ENCODE measurements at places on chromosomes 13 and 19. TPM values are rescaled to one million over a fixed set of nuclear protein-coding genes. Genes with fewer than 3 reads are reported as not detected.

DNA sequence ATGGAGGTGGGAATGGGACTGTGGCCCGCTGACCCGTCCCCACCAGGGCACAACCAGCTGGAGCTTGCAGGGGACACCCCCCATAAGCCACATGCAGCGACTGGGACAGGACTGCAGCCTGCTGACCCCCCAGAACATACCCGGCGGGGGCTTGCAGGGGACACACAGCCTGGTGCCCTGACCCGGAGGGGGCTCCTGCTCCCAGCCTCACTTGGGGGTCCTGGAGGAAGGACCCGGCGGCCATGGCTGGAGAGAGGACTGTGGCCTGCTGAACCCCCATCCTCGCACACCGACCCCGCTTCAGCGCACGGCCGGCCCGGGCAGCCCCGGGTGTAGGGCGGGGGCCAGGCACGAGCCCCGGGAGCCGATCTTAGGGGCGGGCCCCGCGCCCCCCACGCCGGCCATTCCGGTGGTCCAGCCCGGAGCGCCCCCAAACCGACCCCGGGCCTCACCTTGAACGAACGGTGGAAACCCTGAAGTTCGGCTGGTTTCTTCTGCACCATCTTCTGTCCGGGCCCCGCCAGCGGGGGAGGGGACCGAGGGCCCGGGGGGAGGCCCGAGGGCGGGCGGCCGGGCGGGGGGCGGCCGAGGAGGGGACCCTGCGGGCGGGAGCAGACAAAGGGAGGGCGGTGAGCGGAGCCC lies 574 bp downstream of the MKNK2 start:
- peaks cover 46% of the 10 kb centered on the region for H3K4me1 ChIP-seq
- peak overlapping the region; percentile 98 for H3K27ac ChIP-seq
- H3K36me3 ChIP-seq: no peaks in the 10 kb centered on the region
- no peaks in the 10 kb centered on the region for H3K27me3 ChIP-seq
- DNase-seq: no peak

DNA sequence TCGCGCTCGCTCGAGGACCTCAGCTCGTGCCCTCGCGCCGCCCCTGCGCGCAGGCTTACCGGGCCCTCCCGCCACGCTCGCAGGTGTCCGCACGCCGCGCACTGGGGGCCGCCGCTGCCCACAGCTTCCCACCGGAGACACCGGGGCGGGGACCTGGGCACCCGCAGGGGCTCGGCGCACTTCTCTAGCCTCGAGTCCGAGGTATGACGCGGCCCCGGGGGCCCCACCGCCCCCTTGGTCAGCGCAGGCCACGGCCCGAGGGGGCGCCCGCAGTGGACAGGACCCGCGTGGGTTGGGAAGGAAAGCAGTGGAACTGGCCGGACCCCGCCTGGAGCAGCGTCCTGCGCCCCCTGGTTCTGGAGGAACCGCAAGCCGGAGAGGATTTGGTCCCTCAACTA lies 2.1 kb upstream of the GRWD1 start:
- H3K4me1 ChIP-seq: peaks cover 17% of the 10 kb centered on the region
- DNase-seq: no peak
- H3K27me3 ChIP-seq: no peaks in the 10 kb centered on the region
- no peak overlapping the region for H3K4me3 ChIP-seq
- no peaks in the 10 kb centered on the region for H3K36me3 ChIP-seq

- DNase-seq: no peak
- no peak overlapping the region for H3K4me3 ChIP-seq
- no peak overlapping the region for H3K27ac ChIP-seq
- H3K36me3 ChIP-seq: no peaks in the 10 kb centered on the region
- peaks cover 14% of the 10 kb centered on the region for H3K4me1 ChIP-seq
These were observed 86.3 kb downstream of the LRCH1 start for GRCh38 chr13:46639033-46639981.

DNA sequence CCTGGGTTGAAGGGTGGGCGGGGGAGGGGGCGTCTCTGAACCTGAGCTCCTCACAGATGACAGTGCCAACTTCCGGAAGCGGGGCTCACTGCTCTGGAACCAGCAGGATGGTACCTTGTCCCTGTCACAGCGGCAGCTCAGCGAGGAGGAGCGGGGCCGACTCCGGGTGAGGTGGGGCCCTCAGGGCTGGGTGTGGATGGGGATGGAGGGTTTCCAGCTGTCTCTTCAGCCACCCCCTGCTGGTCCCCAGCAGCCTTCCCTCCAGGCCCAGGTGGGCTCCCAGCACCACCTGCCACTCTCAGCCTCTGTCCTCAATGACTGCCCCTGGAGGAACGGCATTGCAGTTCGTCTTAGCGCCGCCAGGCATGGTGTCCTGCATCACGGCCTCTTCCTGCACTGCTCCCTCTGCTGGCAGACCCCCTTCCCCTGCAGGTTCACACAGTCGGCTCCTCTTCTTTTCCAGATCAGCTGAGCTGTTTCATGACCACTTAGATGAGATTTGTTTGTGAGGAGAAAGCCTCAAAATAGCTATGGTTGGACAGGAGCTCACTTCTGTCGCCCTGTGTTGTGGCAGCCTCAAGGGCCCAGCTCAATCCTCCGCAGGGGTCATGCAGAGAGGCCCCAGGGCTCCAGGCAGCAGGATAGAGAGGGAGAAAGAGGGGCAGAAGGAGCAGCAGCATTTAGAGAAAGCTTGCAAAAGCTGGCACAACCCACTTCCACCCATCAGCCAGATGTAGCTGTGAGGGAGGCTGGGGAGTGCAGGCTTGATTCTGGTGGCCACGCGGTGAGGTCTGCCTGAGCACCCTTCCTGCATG lies 2.5 kb upstream of the GARIN5A start:
- no peak overlapping the region for H3K4me3 ChIP-seq
- no peaks in the 10 kb centered on the region for H3K27me3 ChIP-seq
- no peaks in the 10 kb centered on the region for H3K36me3 ChIP-seq
- H3K27ac ChIP-seq: no peak overlapping the region
- DNase-seq: no peak

Gene PRODH2
- total RNA-seq: 0.99 TPM
